ENCODE measurements at places on chromosomes 2 and 18. TPM values are rescaled to one million over a fixed set of nuclear protein-coding genes. Genes with fewer than 3 reads are reported as not detected.
A peak's percentile ranks its signal among the peaks of the same experiment; 100 is the strongest.

DNA sequence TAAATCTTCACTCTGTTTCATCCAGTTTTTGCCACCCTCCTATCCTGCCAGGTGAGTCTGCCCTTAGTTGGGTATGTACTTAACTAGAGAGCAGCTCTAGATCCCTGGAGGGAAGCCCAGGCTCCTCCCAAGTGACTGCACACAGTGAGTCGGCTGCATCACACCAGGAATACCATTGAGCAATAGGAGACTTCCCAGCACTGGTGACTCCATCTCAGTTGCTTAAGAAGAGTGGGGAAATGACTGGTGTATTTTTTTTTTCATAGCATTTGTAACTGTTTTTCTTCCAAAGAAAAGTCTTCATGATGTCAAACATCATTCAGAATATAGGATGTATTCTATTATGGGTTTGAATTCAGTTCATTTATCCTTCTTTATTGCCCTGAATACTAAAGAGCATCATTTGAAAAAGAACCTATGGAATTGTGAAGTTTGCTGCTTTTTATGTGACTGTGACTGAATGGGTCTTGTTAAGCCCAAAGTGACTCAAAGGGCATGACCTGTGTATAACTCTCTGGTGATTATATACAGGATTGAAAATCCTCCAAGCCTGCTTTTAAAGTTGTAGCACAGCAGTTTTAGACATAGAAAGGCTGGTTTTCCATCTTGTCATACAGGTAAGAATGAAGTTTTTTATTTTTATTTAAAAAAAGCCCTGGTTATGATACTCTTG is 84.3 kb downstream of the MAP3K20 start:
- H3K27me3 ChIP-seq = no peaks in the 10 kb centered on the region
- peak overlapping the region; percentile 100 for H3K27ac ChIP-seq
- peaks cover 1% of the 10 kb centered on the region for H3K36me3 ChIP-seq
- peaks cover 8% of the 10 kb centered on the region for H3K4me1 ChIP-seq
- DNase-seq = peak; percentile 99
- H3K4me3 ChIP-seq = no peak overlapping the region

DNA sequence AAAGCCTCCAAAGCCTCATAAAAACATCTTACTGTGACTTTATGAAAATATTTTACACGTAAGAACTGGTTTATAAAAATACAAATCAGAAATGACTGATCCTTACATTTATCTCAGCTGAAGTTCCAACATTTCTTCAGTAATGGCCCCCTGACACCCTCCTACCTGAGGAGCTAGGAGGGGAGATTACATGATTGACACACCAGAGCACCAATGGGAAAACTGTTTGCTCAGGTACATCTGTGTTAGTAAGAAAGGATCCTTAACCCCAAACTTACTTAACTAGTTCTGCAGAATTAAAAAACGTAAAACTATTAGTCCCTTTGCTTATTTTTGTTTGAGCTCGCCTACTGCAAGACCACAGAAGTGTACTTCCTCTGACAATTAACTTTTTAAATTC is 27.0 kb downstream of the ENOSF1 start:
- no peak for DNase-seq
- H3K4me3 ChIP-seq = no peak overlapping the region
- H3K4me1 ChIP-seq = no peaks in the 10 kb centered on the region

The RSAD2 gene
- total RNA-seq = not detected

The NOL4 gene
- not detected for total RNA-seq

DNA sequence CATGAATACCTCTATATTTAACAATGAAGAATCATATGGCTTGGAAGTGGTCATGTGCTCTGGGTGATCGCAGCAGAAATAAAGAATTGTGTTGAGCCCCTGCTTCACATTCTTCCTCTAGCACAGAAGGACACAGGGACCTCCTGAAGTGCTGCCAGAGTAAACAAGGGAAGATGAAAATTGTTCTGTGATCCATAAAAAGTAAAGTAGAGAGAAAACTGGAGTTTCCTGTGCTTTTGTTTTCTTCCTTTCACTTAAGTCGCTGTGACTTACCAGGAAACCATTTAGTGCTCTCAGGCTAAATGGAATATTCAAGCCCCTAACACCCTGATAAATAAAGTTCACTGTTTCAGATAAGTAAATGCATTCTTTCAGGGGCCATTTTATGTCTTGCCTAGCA is 1173.6 kb upstream of the CHAC2 start:
- H3K4me1 ChIP-seq = no peaks in the 10 kb centered on the region
- H3K4me3 ChIP-seq = no peak overlapping the region
- DNase-seq = peak; percentile 3
- no peaks in the 10 kb centered on the region for H3K36me3 ChIP-seq
- no peak overlapping the region for H3K27ac ChIP-seq
- H3K27me3 ChIP-seq = no peaks in the 10 kb centered on the region

The NHEJ1 gene
- total RNA-seq = 15.3 TPM

DNA sequence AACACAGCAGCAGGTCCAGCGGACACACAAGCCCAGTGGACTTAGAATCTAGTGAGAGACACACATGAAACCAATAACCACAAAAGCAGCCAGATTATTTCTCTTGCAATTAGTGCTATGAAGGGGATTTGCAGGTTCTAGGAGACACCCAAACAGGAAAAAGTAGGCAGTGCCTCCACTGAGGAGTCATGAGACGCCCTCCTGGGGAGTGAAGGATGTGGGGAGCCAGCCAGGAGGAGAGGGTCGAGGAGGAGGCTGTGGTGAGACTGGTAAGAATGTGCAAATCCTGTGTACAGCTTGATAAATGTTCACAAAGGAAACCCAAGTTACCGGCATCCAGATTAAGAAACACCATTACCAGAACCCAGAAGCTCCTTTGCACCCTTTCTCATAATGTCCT is 2.7 kb upstream of the CAPN13 start:
- no peak overlapping the region for H3K27ac ChIP-seq
- no peak overlapping the region for H3K4me3 ChIP-seq
- H3K27me3 ChIP-seq = no peaks in the 10 kb centered on the region
- H3K36me3 ChIP-seq = no peaks in the 10 kb centered on the region

DNA sequence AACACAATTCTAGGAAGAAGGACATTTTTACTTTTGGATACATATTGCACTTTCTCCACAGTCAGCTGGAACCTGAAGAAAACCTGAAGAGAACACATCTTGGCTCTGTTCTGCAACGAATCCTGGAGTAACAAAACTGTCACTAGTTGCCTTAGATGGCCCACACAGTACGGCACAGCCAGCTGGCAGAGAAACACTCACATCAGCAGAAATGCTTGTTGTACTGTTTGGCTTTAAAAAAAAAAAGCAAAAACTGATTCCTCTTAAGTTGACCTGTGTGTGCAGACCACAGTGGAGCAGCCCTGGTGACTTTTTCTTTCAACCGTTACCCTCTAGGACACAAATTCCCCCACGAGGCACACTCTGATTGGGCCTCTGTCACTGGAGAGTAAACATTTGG is 152.3 kb upstream of the TWIST2 start:
- peak overlapping the region; percentile 37 for H3K27ac ChIP-seq
- no peaks in the 10 kb centered on the region for H3K36me3 ChIP-seq
- H3K27me3 ChIP-seq = no peaks in the 10 kb centered on the region
- H3K4me1 ChIP-seq = peaks cover 8% of the 10 kb centered on the region

The ZBTB14 gene
- total RNA-seq = 10.0 TPM

DNA sequence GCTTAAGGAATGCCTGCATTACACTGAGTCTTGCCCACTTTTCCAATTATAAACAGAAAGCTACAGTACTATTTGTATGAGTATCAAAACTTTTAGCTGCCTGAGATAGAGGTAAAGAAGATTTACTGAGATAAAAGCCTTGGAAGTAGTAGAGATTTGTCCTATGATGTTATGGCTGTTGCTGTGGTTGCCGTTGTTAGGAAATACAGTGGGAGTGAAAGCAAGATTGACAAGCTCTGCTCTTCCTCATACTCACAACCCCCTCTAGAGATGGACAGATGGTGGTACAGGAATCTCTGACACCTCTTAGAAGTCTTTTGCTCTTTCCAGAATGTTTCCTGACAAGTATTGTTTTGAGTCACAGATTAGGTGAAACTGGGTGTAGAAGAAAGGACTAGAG is 242.5 kb downstream of the RPIA start:
- no peaks in the 10 kb centered on the region for H3K27me3 ChIP-seq
- H3K36me3 ChIP-seq = no peaks in the 10 kb centered on the region
- no peak overlapping the region for H3K4me3 ChIP-seq
- H3K4me1 ChIP-seq = no peaks in the 10 kb centered on the region
- no peak overlapping the region for H3K27ac ChIP-seq

The IL1F10 gene
- total RNA-seq = not detected

- no peak overlapping the region for H3K4me3 ChIP-seq
- H3K4me1 ChIP-seq = peaks cover 9% of the 10 kb centered on the region
- no peaks in the 10 kb centered on the region for H3K36me3 ChIP-seq
- no peak overlapping the region for H3K27ac ChIP-seq
- DNase-seq = no peak
Measured at GRCh38 chr18:75218065-75218923, 7.7 kb downstream of the TSHZ1 start.

- DNase-seq = no peak
- no peaks in the 10 kb centered on the region for H3K27me3 ChIP-seq
- no peaks in the 10 kb centered on the region for H3K36me3 ChIP-seq
Measured at GRCh38 chr18:54217624-54218023, 6.8 kb downstream of the MBD2 start.

DNA sequence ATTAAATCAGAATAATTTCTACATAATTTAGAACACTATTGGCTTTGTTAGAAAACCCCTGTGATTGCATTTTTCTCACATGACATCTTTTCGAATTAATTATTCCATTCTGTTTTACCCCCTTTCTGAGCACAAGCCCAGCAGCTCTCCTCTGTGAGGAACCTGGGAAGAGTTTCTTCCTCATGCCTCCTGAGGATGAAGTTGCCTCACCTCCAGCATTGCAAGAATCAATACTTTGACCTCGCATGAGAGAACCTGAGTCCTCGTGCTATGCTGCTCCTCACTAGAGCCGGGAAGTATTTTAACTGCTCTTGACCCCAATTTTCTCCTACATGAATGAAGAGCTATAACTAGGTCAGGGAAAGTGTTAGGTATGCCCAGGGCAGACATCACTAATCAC is 77.1 kb upstream of the RAPH1 start:
- H3K27ac ChIP-seq = no peak overlapping the region
- no peak for DNase-seq
- no peaks in the 10 kb centered on the region for H3K36me3 ChIP-seq
- no peak overlapping the region for H3K4me3 ChIP-seq
- H3K4me1 ChIP-seq = no peaks in the 10 kb centered on the region

GRCh38 chr18:46575851-46576250 is 81.2 kb downstream of the LOXHD1 start:
- no peak overlapping the region for H3K27ac ChIP-seq
- H3K4me3 ChIP-seq = no peak overlapping the region
- DNase-seq = no peak
- no peaks in the 10 kb centered on the region for H3K27me3 ChIP-seq
- no peaks in the 10 kb centered on the region for H3K4me1 ChIP-seq

DNA sequence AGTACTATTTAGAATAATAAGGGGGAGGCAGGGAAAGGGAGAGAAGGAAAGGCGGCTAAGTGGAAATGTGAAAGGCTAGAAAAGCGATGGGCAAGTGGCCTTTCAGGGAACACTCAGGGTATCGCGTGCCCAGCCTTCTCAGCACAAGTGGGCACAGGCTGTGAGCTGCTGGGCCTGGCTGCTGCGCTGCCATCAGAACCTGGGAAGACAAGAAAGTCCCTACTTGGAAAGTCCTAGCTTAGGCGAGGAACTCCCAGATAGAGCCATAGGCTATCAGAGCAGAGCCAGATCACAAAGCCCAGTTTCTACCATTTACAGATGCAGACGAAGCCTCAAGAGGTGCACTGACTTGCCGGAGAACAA is 9.8 kb upstream of the FZD7 start:
- no peak overlapping the region for H3K4me3 ChIP-seq
- no peak overlapping the region for H3K27ac ChIP-seq
- no peaks in the 10 kb centered on the region for H3K27me3 ChIP-seq

GRCh38 chr2:235734168-235734567 is 240.3 kb downstream of the AGAP1 start:
- no peaks in the 10 kb centered on the region for H3K4me1 ChIP-seq
- H3K4me3 ChIP-seq = no peak overlapping the region
- no peak for DNase-seq

The RBKS gene
- total RNA-seq = 1.1 TPM

The RPRM gene
- not detected for total RNA-seq

The CGREF1 gene
- 0.28 TPM for total RNA-seq

The CNTNAP5 gene
- total RNA-seq = not detected

The CRACDL gene
- not detected for total RNA-seq

- no peak for DNase-seq
- H3K4me1 ChIP-seq = peaks cover 16% of the 10 kb centered on the region
- H3K36me3 ChIP-seq = no peaks in the 10 kb centered on the region
- H3K27me3 ChIP-seq = no peaks in the 10 kb centered on the region
Measured at GRCh38 chr2:9664365-9664764, 33.6 kb upstream of the YWHAQ start.

- no peaks in the 10 kb centered on the region for H3K27me3 ChIP-seq
- peak overlapping the region; percentile 95 for H3K4me3 ChIP-seq
Measured at GRCh38 chr2:231197706-231198290, 633 bp upstream of the ARMC9 start.

- peak overlapping the region; percentile 71 for H3K27ac ChIP-seq
- no peak for DNase-seq
- H3K4me1 ChIP-seq = peaks cover 34% of the 10 kb centered on the region
Measured at GRCh38 chr2:1654696-1655374, 89.5 kb downstream of the PXDN start.

DNA sequence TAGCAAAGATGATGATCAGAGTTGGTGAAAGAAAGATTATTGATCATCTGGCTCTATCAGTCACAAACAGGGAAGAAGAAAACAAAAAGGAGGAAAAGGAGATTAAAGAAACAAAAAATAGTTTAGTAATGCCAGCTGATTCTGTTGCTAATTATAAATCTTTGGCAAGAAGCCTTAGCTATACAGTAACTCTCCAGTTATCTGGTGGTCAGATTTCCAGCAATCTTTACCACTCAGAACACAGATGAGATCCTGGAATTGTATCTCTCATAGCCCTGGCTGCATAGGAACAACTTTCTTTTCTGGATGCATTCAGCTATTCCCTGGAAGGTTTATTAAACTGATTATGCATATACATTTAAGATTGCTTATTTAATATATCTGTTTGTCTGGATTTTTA is 256.8 kb upstream of the ZEB2 start:
- no peaks in the 10 kb centered on the region for H3K27me3 ChIP-seq
- no peaks in the 10 kb centered on the region for H3K4me1 ChIP-seq
- no peaks in the 10 kb centered on the region for H3K36me3 ChIP-seq
- peak; percentile 40 for DNase-seq

GRCh38 chr2:25375989-25376545 is 34.3 kb upstream of the DNMT3A start:
- H3K27ac ChIP-seq = no peak overlapping the region
- no peak for DNase-seq
- H3K4me1 ChIP-seq = peaks cover 8% of the 10 kb centered on the region
- H3K27me3 ChIP-seq = no peaks in the 10 kb centered on the region

- H3K36me3 ChIP-seq = no peaks in the 10 kb centered on the region
- no peaks in the 10 kb centered on the region for H3K27me3 ChIP-seq
- H3K4me3 ChIP-seq = no peak overlapping the region
- no peak overlapping the region for H3K27ac ChIP-seq
Measured at GRCh38 chr2:238097201-238097987, 2.7 kb upstream of the ESPNL start.

The PROKR1 gene
- total RNA-seq = not detected

- H3K4me1 ChIP-seq = no peaks in the 10 kb centered on the region
- no peak for DNase-seq
- H3K36me3 ChIP-seq = no peaks in the 10 kb centered on the region
- no peak overlapping the region for H3K4me3 ChIP-seq
- H3K27ac ChIP-seq = no peak overlapping the region
Measured at GRCh38 chr2:150319658-150320555, 167.6 kb downstream of the RND3 start.

The ITPRID2 gene
- total RNA-seq = 168 TPM
